ENCODE measurements at places on chromosomes 4 and X.

DNA sequence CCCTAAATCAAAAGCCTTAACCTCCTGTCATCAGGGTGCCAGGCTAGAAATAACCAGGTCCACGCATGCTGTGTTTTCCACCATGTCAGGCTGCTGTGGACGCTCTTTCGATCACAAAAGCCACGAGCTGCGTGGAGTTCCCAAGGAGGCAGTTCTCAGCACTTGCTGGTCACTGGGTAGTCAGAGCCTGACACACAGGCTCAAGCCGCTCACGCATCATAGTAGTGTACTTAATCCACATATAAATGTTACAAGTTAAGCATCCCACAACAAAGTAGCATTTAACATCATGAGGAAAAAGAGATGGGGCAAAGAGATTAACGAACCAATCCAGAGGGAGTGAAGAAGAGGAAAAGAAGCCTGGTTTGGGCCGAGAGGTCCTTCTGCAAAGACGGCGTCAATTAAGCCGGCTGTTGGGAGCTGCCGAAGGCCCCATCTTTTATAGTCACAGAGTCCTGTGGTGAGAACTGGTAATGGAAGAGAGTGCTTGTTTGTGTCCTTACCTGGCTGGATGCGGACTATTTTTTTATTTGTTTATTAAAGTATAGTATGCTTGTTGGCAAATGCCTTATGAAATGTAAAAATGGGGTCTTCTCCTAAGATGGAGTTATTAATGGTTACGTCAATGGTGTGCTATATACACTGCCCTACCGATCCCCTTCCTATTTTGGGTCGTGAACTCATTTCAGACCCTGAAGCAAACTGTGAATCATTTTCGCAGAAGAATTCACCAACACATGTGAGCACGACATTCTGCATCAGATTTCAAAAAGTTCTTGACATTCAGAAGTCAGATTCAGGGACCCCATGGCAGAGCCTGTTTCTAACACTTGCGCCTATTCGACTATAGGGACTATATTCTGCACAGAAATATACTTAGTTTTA lies 675 bp downstream of the PRIMPOL start:
- no peak for DNase-seq

DNA sequence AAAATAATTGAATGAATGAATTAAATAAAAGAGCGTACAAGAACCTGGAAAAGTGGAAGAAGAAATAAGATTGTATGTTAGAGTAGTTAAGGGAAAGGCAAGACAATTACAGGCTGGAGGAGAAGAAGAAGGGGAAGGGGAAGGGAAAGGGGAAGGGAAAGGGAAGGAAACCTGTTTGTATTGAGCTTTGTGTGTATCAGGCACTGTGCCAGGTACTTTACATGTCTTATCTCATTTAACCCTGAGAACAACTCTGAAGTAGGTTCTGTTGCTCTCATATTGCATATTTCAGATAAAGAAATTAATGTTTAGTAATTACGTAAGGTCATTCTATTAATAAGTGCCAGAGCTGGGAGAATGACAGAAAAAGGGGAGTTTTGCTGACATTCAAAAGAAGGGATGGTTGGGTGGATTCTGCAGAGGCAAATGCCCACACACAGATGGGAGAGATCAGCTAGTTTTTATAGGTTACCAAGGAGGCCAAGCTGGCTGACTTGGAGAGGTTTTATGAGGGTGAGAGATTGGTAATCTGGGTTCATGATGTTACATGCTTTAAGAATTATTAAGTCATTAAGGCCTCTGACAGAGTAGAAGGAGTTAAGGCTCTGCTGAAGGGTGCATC lies 92.3 kb upstream of the LCORL start:
- DNase-seq: no peak

GRCh38 chr4:164550989-164551712 lies 202.8 kb upstream of the SMIM31 start:
- no peak for DNase-seq

DNA sequence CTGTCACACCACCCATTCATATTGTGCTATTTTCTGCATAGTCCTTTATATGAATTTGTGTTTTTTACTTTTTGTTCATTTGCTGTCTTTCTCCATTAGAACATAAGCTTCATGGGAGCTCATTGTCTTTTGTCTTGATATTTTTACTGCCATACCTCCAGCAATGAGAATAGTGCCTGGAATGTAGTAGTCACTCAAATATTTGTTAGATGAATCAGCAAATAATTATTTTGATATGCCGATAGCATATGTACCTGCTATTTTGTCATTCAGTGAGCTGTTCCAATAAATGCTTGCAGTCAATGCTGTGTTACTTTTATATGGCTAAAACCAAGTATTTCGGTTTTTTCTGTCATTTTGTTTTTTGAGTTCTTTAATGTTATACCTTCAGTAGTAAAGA lies 43.5 kb upstream of the SLC25A31 start:
- no peak for DNase-seq

DNA sequence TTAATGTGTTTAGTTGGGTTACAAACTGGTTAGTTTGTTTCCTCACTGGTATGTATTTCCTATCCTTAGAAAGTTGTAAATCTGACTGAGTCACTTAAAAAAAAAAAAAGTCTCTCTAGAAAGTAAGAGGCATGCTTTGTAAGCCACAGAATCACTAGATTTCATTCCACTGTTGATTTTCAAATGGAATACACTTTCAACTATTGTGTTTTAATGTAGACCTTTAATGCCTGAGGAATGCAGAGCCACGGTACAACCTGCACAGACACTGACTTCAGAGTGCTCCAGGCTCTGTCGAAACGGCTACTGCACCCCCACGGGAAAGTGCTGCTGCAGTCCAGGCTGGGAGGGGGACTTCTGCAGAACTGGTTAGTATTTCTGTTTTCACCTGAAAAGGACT lies 88.6 kb downstream of the HHIP start:
- no peak for DNase-seq

GRCh38 chrX:43527801-43528200 lies 128.3 kb upstream of the MAOA start:
- no peak for DNase-seq

DNA sequence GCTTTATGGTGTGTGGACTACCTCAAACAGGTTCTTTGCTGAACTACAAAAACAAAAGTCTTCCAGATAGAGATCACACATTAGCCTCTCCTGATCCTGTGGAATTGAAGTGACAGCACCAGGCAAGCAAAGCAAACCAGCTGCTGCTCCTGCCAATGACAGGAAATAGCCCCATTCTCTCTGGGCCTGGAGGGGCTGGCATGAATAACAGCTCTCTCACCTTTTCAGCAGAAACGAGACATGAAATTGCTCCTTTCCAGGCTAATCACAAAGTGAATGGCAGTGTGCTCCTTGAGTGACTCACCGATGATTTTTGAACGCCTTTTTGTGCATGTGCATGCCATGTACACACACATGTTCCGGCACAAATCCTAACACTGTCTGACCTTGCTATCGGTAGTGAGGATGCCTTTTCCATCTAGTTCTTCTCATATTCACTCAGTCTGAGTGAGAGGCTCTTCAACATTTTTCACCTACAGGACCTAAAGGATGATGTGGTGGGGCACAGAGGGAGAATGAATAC lies 24.4 kb downstream of the MFAP3L start:
- DNase-seq: no peak

- peak; percentile 18 for DNase-seq
These were observed 72.5 kb downstream of the RAPGEF2 start for GRCh38 chr4:159175085-159175988.

DNA sequence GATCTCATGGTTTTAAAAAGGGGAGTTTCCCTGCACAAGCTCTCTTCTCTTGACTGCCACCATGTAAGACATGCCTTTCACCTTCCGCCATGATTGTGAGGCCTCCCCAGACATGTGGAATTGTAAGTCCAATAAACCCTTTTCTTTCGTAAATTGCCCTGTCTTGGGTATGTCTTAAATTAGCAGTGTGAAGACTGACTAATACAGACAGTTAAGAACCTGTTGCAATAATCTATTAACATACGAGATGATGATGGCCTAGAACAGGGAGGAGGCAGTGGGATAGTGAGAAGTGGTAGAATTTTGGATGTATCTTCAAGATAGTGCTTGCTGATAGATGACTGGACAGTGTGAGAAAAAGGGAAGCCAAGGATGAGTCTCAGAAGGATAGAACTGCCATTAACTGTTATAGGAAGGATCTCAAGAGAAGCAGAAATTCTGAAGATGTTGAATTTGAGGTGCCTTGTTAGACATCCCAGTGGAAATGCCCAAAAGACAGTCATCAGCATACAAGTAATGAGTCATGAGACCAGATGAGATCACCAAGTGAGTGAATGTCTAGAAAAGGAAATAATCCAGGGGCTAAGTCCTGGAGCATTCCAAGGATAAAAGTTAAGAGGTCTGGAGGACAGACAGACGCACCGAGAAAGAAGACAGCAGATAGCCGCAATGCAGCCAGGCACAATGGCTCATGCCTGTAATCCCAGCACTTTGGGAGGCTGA lies 38.8 kb upstream of the UGDH start:
- DNase-seq: no peak

DNA sequence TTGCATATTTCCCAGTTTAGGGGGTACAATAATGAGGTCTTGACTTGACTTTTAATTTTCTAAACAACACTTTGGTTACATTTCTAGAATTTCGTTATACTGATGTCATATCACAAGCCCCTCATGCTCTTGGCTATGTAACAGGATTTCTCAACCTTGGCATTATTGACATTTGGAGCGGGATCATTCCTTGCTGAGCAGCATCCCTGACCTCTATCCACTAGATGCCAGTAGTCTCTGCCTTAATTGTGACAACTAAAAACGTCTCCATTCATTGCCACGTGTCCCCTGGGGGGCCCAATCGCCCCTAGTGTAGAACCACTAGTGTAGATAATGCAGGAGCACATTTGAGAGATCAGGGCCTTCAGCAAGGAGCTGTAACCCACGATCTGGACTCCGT lies 234.2 kb upstream of the MID1 start:
- no peak for DNase-seq

GRCh38 chr4:120720354-120720934 lies 202.1 kb downstream of the PRDM5 start:
- no peak for DNase-seq

GRCh38 chr4:151862766-151863165 lies 102.0 kb upstream of the GATB start:
- DNase-seq: no peak

- DNase-seq: no peak
These were observed 7.9 kb downstream of the ASMTL start for GRCh38 chrX:1444561-1445500.

GRCh38 chr4:26122690-26123089 lies 198.1 kb upstream of the RBPJ start:
- no peak for DNase-seq

- peak; percentile 32 for DNase-seq
These were observed 60.4 kb upstream of the IRF2 start for GRCh38 chr4:184534511-184535391.

- DNase-seq: no peak
These were observed 21.7 kb upstream of the GEMIN8 start for GRCh38 chrX:14051416-14051815.

GRCh38 chrX:9062641-9063040 lies 28.7 kb upstream of the FAM9B start:
- DNase-seq: no peak

GRCh38 chrX:109475174-109475891 lies 6.6 kb downstream of the GUCY2F start:
- DNase-seq: no peak

- no peak for DNase-seq
These were observed 612.7 kb downstream of the KCTD8 start for GRCh38 chr4:43835869-43836268.

- DNase-seq: no peak
These were observed 27.3 kb downstream of the ASB5 start for GRCh38 chr4:176241703-176242102.

- DNase-seq: no peak
These were observed 176.9 kb upstream of the ARHGEF9 start for GRCh38 chrX:63961964-63962363.

DNA sequence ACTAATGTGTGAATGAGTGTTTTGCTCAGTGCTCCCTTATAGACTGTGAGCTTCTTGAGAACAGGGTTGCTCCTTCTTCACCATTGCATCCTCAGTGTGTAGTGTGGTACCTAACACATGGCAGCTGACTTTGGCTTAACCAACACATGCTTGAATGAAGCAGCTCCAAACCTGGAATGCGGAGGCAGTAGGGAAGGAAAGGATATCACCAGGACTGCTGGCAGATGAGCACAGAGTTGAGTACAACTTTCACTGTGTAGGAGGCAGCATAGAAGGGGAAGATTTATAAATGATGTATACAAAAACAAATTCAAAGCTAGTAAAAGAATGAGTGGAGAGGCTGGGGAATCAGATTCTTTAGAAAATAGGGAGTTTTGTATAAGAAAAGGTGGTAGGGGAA lies 174.3 kb downstream of the SLIT2 start:
- DNase-seq: no peak

GRCh38 chrX:6685489-6685888 lies 150.6 kb upstream of the VCX3A start:
- no peak for DNase-seq

DNA sequence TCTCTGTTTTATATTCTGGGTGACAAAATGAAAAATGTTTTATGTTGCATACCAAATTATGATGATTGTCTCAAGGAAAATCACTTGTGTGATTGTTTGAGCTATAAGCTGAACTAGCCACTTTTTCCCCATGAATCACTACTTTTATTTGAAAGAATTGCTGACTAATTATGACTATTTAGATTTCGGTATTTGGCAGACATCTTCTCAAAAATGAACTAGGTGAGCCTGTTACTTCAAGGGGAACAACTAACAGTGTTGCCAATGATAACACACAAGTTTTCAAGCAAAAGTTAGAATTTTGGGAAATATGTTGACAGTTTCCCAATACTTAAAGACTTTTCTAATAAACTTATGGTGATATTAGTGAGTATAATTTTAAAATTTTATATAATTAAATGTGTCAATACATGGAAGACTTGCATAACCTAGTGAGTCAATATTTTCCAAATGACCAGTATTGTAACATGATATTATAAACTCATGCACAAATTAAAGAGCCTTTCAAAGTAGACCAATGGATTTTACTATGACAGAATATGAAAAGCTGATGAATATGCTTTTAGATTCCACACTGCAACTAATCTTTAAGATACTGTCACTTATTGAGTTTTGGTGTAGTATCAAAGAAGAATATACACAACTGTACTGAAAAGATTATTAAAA lies 187.7 kb upstream of the GATB start:
- DNase-seq: no peak

GRCh38 chr4:114577386-114577785 lies 21.2 kb upstream of the UGT8 start:
- no peak for DNase-seq

DNA sequence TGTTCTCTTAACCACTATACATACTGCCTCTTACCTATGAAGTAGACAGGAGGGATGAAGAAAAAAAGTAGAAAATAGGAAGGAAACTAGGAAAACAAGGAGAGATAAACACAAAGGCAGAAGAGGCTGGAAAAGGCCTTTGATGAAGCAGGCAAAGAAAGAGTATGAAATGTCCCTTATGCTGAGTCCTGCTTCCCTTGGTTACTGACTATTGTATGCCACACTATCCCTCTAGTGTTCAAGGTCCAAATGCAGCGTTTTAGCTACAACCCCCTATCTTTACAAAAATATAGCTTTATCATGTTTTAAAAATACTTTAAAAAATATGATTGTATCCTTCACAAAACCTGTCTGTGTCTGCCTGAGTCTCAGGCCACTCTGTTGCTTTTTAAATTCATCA lies 233.1 kb downstream of the CAMK2D start:
- no peak for DNase-seq

- DNase-seq: no peak
These were observed 51.1 kb upstream of the SLC10A4 start for GRCh38 chr4:48432017-48432416.

Data from T-helper 2 cell (primary cell).